Kidney glomerular epithelial cell (primary cell): ENCODE measurements at places on chromosomes 3 and 15.

DNA sequence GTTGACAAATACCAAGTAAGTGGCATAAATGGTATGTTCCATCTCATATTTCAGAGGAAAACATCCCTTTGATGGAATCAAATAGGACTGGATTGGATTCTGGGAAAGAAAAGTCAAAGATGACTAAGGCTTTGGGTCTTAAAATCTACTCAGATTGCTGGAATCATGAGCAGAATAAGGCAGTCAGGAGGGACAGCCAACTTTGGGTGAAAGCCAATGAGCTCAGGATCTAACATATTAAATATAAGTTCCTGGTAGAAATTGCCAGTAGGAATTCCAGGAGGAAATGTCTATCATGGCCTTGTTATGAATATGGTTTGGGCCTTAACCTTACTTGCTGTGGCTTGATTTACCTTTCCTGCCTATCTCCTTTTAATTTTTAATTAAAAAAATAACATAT lies 55.3 kb downstream of the ISL2 start:
- no peak for DNase-seq

DNA sequence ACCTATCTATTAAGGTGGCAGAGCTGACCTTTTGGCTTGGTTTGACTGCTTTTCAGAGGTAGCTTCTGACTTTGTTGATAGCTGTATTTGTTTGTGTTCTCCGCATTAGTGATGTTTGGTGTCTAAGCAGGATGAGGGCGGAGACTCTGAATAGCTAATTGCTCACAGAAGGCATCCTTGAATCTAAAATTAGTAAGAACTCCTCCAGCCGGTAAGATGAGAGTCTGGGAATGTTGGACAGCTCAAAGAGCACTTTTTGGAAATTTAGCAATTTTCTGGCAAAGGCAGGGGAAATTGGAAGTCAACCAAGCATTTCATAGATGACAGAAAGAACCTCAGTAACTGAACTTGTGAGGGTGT lies 174.1 kb downstream of the KLHL25 start:
- DNase-seq: peak; percentile 2

- DNase-seq: peak; percentile 84
Measured at GRCh38 chr15:39079296-39079847, 501.5 kb upstream of the THBS1 start.

- DNase-seq: no peak
Measured at GRCh38 chr3:128480717-128481437, 12.1 kb downstream of the GATA2 start.

DNA sequence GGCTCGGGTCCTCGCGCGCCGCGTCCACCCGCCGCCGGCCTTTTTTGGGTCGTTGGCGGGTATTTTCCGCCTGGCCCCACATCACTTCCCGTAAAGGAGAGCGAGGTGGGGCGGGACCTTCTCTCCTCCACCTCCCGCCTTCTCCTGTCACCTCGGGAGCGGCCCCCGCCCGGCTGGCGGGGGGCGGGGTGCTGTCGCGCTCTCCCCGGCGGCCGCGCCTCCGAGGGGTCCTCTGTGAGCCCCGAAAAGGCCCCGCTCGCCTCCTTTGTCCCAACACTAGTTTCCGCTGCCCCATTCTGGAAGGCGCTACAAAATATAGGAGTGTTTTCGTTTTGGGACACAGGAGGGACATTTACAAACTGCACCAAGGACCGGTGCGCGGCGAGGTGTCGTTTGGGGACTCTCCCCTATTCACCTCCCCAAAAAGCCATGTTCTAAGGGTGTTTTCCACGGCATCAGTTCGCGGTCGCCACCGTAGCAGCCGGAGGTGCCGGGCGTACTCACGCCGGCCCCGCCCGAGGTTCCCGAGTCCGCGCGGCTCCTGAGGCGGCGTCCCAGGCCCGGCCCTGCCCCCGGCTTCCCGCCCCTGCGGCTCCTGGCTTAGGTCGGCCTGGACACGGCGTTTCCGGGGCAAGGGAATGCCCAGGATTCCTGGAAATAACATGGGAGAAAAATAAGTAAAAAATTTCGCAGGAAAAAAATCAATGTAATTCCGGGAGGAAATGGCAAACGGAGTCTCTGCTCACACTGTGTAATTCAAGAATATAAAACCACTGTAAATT lies at the start of gene RAB27A:
Gene RAB27A (minus strand): TSS at position 68 of the 782 bp plus-strand sequence. CDS start 54,879 bp downstream, outside the sequence.
- DNase-seq: peak; percentile 76

DNA sequence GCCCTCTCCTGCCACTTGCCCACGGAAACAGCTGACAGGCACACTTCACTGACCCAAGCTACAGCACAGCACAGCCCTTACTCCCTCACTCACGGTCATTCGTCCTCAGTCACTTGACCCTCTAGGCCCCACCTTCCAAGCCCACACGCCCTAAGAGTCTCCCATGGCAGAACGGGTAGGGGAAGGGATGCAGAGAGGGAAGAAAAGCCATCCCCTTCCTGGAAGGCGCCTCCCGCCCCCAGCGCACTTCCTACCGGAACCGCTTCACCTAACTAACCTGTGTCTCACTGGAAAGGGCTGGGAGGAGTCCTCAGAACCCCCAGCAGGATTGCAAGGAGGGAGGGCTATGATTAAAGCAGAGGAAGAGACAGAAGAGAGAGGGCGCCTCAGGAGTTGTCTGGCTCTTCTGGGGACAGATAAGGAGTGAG lies 22.9 kb downstream of the EPHB3 start:
- DNase-seq: no peak

GRCh38 chr3:169822540-169822939 lies 9.8 kb upstream of the LRRC34 start:
- no peak for DNase-seq

- no peak for DNase-seq
Measured at GRCh38 chr3:195258449-195259153, 12.4 kb downstream of the XXYLT1 start.

DNA sequence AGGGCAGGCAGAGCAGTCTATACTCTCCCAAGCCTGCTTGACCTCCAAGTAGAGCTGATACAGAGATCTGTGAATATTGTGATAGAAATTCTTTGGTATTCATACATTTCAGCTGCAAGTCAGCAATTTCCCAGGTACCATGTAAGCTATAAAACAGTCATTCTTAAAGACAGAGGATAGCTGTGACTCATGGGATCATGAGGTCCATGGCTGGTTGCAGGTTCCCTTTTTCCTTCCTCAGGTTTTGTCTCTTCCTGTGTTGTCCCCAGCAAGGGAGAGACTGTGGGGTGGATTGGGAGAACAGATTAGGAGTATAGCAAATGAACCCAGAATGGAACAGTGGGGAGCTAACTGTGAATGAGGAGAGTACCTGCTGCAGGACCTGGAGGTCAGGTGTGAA lies 5.4 kb upstream of the P4HTM start:
- peak; percentile 10 for DNase-seq

GRCh38 chr15:84143753-84144314 lies 91.7 kb upstream of the GOLGA6L4 start:
- DNase-seq: no peak

GRCh38 chr15:68808770-68809169 lies 11.9 kb downstream of the ANP32A start:
- DNase-seq: no peak

GRCh38 chr15:31974855-31975829 lies 55.2 kb upstream of the CHRNA7 start:
- DNase-seq: no peak

- no peak for DNase-seq
Measured at GRCh38 chr3:193693774-193694173, 100.8 kb downstream of the OPA1 start.

GRCh38 chr3:37861620-37862041 lies at the start of gene CTDSPL:
TSS of gene CTDSPL (plus strand) at chr3:37861880. CDS start at chr3:37862200, 320 bp downstream.
- no peak for DNase-seq

DNA sequence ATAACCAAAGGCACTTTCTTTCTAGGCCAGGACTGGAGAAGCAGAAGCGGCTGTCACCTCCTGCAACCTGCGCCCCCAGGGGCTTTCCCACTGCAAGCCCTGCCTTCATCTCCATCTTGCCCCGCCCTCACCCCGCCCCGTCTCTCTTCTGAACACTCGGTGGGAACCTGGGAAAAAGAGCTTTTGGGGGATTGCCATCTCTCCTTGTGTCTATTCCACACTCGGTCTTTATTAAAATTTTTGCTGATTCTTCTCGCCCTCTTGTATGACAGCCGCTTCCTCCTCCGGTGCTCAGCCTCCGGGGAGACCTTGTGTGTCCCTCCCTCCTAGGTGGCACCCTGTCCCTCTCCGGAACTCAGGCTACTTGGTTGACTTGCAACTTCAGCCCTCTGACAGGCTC lies 41.9 kb upstream of the SPESP1 start:
- no peak for DNase-seq

DNA sequence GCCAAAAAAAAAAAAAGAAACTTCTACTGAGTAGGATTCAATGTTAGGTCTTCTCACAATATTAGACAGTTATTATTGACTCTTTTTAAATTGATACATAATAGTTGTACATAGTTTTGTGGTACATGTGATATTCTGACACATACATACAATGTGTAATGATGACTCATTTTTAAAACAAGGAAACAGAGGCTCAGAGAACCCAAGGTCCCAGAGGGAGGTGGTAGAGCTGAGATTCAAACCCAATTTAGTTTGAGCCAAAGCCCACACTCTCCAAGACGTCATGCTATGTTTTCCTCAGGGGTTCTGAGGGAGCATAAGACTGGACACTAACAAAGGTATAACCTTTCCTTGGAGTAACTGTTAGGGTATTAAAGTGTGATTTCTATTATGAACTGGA lies 40.6 kb downstream of the MYO5C start:
- DNase-seq: no peak

GRCh38 chr3:105944721-105945120 lies 75.9 kb upstream of the CBLB start:
- no peak for DNase-seq

- DNase-seq: no peak
Measured at GRCh38 chr3:149532489-149533180, 58.1 kb downstream of the TM4SF4 start.

- DNase-seq: no peak
Measured at GRCh38 chr3:125694761-125695294, 99.5 kb upstream of the OSBPL11 start.

DNA sequence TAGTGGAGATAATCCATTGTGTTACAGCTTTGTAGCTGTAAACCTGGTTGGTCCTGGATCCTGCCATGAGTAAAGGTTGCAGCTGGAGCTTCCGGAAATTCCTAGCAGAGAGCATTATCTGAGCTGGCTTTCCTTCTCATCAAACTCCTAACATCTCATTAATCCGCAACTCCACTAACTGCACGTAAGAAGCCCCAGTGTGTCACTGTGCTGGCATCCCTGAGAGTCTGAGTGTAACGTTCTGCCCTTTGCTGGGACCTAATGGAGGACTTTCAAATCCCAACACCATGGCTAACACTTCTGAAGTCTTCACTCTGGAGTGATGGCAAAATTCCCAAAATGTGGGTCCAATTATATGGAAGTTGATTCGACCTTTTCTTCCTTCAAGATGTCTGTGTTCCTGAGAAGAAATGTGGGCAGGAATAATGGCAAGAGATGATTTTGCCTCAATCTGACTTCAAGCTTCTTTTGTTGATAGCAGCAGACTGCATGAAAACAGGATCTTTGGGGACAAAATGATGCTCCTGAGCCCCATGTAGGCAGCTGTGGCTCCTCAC lies 9.6 kb upstream of the TRPM1 start:
- no peak for DNase-seq

- peak; percentile 78 for DNase-seq
Measured at GRCh38 chr3:87503900-87504498, 227.6 kb upstream of the POU1F1 start.

DNA sequence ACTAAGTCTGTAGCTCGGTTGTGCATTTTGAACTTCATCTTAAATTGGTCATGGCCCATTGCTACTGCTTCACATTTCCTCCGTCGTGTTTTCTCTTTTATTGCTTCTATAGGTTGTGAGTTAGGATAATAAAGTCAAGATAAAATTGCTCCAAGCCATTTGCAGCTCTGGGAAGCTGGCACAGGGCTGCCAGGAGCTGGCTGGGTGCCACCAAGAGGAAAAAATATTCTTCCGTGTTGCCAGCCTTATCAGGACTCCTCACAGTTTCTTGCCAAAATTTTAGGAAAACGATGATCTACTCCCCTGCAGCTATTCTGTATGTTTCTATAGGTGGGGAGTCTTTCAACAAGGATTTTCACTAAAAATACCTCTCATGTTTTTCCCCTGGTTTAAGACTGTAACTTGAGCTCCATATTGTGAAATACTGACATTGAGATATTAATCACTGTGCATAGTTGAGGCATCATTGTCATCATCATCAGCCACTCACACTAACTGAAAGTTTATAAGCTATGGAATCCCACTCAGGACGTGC lies 55.4 kb upstream of the PIAS1 start:
- DNase-seq: peak; percentile 3

DNA sequence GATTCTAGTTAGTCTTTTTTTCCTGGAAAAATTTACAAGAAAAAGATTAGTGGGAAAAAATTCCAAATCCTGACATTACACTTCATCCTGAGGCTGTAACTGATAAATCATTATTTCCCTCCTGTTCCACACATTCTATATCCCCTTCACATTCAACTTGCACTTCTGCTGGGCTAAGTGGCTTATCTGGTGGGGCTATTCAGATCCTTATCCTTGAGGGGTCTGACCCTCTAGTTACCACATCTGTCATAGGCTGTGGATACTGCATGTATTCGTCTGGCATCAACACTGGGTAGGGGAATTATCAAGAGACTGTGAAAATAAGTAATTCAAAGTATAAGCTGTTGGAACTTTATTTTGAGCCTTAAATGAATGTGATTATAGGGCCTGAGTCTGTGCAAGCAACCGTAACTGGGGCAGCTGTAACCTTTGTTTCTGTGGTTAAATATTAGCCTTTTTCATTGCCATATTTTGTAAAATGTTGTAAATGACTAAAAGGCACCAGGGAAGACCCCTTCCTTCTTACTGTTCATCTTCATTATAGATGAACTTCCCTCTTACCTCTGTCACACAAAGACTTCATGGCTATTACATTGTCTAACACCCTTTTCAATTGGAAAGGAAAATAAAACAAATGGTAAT lies 28.0 kb upstream of the TEX9 start:
- DNase-seq: no peak

DNA sequence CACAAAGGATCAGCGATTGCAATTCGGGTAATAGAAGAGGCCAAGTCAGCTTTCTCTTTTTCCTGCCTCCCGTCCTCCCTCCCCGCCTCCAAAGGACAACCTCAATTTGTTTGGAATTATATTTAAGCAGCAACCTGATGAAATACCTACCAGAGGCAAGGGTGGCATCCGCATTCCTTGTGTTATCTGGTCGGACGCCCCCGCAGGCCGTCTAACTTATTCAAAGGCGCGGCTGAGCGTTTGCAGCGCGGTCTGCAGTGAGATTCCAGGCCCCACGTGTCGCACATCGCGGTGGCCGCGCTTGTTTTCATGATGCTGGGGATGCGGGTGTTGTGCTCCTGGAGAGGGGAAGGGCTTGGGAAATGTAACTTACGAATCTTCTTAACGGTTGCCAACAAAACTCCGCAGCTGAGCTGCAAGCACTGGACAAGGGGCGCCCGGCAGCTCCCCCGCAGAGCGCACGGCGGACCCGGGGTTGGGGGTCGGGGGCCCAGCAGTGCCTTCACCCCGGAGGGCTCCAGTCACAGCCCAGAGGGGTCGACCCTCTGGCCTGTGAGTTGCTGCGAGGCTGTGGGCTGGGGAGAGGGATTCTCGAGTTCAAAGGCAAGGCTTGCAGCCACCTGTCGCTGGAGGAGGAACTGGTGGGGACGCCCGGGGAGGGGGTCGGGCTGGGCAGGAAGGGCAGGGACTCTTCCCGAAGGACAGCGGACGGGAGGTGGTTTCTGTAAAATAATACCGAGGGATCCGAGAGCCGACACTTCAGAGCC lies 20.5 kb upstream of the RGMA start:
- DNase-seq: no peak

GRCh38 chr3:61439122-61439458 lies 122.3 kb upstream of the PTPRG start:
- no peak for DNase-seq
